ENCODE measurements at places on chromosomes 12 and 14.

DNA sequence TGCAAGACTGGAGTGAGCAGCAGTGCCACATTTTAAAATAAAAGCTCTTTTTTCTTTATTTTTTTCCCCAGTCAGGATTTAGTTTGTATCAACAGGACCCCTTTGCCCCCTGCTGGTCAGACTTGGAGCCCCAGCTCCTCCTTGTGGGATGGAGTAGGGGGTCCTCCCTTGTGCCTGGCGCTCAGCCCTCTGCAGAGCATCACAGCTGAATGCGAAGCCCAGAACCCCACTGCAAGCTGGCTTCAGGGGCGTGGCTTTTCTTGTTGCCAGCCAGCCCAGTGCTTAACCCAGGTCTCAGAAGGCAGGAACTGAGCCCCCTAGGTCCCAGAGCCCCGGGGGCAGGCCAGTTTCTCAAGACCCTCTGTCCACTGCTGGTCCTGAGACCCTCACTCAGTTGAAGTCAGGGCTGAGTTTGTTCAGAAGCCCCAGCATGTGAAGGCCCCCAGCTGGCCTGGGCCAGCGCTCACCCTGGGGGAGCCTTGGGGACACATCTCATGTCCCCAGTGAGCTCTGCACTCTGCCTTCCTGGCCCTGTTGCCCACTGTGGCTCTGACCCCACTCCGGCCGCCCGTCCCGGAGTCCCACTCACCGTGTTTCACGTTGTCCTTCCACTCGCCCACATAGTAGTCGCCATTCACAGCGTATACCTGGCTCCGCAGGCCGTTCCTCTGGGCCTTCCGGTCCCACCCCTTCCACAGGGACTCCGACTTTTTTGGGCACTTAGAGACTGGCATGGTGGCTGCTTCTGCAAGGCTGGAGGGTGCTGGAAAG lies 519 bp downstream of the MORN3 start:
- DNase-seq, result no peak

DNA sequence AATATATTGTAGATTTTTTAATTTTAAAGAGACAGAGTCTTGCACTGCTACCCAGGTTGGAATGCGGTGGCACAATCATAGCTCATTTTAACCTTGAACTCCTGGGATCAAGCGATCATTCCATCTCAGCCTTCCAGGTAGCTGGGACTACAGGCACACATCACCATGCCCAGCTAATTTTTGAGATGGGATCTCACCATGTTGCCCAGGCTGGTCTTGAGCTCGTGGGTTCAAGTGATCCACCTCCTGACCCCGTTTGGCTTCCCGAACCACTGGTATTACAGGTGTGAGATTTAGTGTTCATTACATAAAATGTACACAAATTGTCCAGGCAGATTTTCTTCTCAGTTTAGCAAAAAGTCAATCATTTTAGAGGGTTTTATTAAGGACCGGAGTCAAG lies 13.6 kb downstream of the SNX6 start:
- DNase-seq, result no peak

DNA sequence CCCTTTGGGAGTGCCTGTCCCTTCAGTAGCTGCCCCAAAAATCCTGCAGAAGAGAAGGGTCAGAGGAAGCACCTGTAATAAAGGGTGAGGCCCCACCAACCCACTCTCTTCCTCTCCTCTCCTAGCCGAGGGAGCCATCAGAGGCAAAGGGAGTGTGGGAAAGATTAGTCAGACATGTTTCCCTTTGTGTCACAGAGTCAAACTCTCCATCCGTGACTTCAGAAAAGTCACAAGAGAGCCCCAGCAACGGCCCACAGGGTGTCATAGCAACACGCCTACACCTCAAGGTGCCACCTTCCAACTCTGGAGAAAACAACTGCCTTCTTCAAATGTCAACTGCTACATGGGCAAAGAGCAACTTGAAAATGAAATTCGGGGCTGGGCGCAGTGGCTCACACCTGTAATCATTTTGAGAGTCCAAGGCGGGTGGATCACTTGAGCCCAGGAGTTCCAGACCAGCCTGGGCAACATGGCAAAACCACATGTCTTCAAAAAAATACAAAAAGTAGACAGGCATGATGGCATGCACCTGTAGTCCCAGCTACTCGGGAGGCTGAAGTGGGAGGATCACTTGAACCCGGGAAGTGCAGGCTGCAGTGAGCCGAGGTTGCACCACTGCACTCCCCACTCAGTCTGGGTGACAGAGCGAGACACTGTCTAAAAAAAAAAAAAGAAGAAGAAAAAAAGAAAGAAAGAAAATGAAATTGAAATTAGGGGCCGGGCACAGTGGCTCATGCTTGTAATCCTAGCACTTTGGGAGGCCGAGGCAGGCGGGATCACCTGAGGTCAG lies 17.7 kb upstream of the CD27 start:
- DNase-seq, result no peak

DNA sequence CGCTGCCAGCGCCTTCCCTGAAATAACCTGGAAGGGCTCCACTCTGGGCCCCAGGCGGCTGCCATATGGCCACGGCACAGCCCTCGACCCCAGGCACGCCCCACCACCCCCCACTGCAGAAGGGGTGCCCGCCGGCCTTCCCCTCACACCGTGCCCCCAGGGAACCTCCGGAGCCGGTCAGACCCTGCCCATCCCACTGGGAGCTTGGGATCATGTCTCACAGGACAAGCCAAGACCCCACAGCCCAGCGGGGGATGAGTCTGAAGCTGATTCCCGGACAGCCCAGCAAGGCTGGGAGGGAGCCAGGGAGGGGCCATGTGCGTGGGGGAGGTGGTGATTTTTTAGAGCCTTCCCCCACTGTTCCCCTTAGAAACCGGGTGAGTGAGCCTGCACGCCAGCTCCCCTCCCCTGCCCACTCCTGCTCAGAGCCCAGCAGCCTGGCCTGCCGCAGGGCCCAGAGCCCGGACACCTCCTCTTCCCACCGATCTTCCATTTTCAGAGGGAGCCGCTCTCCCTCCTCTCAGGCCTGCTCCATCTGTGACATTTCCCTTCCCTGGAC lies 1.4 kb downstream of the RIMBP2 start:
- DNase-seq, result no peak
